ENCODE measurements at places on chromosomes 11 and 22.

DNA sequence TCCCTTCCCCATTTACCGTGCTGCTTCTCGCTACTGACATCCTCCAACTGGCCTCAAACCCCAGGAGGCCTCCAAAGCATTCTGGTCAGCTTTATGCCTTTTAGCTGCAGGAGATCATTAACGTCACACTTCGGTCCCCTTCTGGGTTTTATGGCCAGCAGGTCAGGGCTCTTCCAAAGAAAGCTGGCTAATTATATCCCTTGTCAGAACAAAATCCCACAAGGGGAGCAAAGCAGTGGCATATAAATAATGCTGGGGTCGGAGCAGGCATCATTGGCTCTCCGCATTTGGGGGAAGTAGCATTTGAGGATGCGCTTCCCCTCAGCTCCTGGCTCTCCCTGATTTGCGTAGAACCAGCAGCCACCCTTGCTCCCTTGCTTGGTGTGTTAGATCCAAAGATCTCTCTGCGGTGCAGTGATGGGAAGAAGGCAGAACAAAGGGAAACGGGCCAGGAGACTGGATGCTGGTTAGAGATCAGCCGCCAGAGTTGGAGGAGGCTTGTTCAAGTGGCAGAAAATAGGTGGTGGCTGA lies 117.4 kb downstream of the DBX1 start:
- DNase-seq, result no peak

GRCh38 chr11:126328938-126329643 lies 25.2 kb downstream of the DCPS start:
- DNase-seq, result no peak

DNA sequence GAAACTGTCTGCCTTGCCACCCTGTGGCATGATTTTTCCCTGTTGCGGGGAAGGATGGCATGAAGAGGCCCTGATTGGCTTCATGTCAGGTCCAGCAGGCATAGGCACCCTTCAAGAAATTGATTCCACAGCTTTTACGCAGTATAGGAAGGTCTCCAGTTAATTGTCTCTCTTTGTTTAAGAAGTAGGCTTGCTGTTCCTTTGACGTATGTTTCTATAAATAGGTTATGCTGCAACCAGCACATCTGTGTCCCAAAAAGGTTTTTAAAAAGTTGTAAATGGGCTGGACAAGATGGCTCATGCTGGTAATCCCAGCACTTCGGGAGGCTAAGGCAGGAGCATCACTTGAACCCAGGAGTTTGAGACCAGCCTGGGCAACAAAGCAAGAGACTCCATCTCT lies 62.6 kb downstream of the CD6 start:
- no peak for DNase-seq

GRCh38 chr11:72955466-72955865 lies 141.3 kb downstream of the ATG16L2 start:
- no peak for DNase-seq

GRCh38 chr11:35324981-35325380 lies 94.4 kb downstream of the SLC1A2 start:
- no peak for DNase-seq

- DNase-seq, result no peak
Measured at GRCh38 chr11:1916132-1916985, 3.1 kb upstream of the TNNT3 start.

GRCh38 chr11:17432002-17432401 lies 43.5 kb upstream of the KCNJ11 start:
- DNase-seq, result no peak

- no peak for DNase-seq
Measured at GRCh38 chr22:40051322-40051721, 56.6 kb downstream of the FAM83F start.

DNA sequence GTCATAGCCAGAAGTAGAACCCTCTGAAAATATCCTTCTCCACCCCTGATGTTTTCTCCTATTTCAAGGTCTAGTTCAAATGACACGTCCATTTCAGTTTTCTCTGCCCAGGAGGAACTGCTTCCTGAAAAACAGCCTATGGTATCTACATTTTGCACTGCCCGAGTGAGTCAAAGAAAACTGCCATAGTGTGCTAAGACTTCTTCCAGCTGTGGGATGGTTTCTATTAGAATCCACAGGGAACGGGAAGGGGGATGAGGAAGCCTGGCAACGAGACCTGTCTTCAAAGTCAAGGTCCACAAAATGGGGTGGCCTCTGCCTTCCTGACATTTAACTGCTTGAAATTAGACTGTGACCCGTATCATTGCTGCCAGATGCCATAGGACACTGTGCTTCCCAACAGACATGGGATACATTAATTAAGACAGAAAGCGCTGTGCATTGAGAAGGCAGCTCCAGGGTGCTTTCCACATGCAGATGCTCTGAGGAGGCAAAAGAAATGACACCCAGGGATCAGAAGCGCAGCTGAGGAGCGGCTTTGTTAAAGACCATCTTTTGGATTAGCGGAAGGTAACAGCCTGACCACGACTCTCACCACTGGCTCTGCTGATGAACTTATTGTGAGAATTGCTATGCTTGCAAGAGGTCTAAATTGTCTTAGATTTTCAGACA lies 39.4 kb upstream of the NUP50 start:
- no peak for DNase-seq

DNA sequence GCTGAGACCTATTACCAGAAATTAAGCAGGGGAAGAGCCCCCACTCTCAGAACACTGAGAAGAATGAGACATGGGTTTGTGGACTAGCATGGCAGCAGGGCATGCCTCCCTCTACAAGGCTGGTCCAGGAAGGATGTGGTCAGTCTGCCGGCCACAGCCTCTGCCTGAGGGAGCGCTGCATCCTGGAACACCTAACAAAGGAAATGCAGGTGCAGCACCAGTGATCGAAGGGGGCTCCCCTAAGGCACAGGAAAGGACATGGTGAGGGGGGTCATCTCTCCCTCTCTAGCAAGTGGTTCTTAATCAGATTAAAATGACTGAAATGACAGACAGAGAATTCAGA lies 40.6 kb upstream of the ARL14EP start:
- DNase-seq, result no peak

- no peak for DNase-seq
Measured at GRCh38 chr11:87966694-87967093, 208.5 kb downstream of the RAB38 start.

GRCh38 chr11:78312712-78313111 lies 104.9 kb downstream of the GAB2 start:
- no peak for DNase-seq

GRCh38 chr11:117473481-117474091 lies 145.9 kb downstream of the CEP164 start:
- no peak for DNase-seq

GRCh38 chr11:122242731-122243130 lies 126.7 kb upstream of the BLID start:
- no peak for DNase-seq

Data from activated naive CD4-positive, alpha-beta T cell treated with anti-CD3 and anti-CD28 coated beads, Interleukin-2, amount 50 U/mL, for 72 hours (primary cell).